ENCODE measurements at places on chromosomes 6 and 20.

- DNase-seq: no peak
Observed at GRCh38 chr6:137926985-137927384, 59.9 kb downstream of the TNFAIP3 start.

GRCh38 chr20:61314326-61315010, 62.4 kb downstream of the CDH4 start:
- no peak for DNase-seq

DNA sequence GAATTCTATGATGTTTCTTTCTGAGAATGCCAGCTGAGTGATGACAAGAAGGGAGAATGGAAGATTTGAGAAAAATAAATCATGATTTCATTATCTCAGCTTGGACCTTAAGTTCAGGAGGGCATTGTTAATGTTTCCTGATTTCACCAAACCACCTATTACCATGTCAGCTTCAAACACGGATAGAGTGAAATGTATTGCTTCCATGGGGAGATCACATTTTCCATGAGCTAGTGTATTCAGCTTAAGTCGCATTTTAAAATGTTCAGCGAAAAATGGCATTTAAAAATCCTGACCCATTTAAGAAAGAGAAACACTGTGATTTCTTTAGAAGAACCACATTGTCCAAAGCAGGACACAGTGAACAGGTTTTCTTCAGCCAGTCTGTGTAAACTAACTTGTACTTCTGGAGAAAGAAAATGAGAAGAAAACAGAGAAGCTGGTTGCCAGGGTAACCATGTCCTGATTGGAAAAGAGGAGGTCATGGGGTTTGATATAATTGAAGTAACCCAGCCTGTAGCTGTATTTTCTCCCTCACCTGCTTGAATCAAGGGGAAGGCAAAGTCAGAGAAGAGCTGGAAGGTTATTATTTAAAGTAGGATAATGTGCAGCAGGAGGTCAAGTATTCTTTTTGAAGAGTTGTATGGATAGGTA, 684.1 kb upstream of the NRSN1 start:
- DNase-seq: no peak

DNA sequence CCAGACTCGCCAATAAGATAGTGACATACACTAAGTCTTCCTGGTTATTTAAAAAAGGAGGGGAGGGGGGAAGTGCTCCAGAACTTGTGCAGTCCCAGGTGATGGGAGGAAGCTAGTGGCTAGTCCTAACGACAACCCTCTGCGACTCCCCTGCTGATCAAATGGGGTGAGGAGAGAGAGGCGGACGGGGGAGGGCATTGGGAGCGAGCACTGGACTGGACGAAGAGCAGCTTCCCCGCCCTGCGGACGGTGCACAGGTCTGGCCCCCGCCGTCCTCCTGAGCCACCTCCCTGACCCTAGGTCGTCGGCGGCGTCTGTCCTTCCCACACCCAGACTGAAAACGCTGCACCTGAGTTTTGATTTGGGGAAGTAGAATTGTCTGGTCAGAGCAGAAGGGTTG, 2.2 kb upstream of the OLIG3 start:
- DNase-seq: no peak

- DNase-seq: no peak
Observed at GRCh38 chr6:35048631-35049083, 92.5 kb downstream of the TCP11 start.

DNA sequence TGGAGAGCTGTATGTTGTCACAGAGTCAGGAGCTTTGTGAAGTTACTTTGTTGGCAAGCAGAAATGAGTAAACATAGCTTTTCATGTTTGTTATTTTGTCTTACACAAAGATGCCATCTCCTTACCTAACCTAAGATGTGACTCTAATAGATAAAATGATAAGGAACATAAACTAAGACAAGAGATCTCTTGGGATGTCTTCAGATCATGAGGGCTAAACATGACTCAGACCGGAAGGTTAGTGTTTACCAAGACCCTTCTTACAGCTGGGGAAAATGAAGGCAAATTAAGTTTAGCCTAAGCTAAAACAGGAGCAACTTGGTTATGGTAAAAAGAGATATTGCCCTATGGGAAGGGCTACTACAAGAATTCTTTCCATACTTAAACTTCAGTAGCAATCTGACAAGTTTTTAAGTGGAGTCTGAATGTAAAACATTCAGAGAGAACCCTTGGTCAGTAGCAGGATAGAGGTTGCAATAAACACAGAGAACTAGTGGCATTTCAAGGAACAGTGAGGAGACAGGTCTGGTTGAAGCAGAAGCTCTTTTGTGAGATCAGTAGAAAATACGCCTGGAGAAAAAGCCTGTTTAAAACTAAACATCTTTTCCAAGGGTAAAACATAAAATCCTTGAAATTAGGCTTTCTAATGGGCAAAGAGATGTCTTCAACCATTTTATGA, 29.9 kb downstream of the SGK1 start:
- DNase-seq: no peak

GRCh38 chr6:108988765-108989164, 105.9 kb downstream of the SESN1 start:
- no peak for DNase-seq

DNA sequence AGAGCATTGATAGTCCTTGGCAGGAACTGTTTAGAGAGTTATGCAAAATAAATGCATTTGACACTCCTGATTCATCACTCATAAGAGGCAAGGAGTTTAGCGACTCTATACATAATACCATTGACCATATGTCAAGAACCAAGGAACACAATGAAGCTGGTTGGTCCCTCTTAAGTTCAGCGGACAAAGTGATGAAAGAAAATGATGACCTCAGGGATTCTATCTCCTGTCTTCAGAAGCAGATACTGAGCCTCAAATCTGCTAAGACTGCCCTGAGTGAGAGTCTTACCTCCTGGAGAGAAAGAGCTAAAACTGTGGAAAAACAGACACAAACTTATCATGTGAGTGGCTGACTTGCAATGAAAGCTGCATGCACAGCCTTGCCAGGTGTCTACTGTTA, 9.5 kb upstream of the NKAIN2 start:
- no peak for DNase-seq

DNA sequence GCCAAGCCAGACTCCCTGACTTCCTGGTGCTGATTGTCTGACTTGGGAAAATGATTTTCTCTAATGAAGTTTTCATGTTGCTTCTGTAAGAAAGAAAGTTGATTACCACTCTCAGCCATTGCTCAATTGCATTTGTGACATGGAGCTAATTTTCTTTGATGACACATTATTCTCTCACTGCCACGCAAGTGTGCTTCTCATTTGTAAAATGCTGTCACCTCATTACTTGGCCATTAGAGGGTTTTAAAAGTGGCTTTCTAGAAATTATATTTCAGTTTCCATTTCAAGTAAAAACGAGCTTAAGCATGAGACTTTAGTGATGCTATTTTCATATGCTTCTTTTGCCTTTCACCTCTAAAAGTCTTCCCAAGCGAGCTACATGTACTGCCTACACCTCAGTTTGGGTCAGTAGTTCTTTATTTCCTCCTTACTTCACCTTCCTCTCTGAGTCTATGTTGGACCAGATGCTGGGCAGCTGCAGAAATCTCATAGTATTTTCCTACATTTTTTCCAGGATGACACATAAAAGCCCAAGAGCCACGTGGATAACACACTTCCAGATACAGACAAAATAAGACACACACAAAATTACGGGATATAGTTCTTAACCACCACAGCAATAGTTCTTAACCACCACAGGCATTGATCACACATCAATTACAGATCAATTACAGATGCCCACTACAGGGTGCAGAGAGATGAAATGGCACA, 6.3 kb upstream of the FAM210B start:
- no peak for DNase-seq

DNA sequence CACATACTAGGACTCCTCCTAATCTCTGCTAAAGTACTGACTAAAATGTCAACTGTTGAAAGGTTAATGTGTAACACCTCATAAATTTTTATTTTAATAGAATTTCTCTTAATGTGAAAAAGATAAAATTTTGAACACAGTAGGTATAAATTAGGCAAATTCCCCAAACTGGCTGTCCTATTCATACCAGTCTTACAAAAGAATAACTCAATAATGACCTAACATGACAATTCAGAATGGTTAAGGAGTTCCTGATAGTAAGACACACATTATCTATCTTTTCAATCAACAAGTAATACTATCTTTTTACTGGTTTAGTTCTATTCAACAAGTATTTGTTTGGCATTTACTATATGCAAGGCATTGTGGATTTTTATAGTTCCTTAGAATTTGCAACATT, 141.1 kb downstream of the EPHA7 start:
- DNase-seq: no peak

DNA sequence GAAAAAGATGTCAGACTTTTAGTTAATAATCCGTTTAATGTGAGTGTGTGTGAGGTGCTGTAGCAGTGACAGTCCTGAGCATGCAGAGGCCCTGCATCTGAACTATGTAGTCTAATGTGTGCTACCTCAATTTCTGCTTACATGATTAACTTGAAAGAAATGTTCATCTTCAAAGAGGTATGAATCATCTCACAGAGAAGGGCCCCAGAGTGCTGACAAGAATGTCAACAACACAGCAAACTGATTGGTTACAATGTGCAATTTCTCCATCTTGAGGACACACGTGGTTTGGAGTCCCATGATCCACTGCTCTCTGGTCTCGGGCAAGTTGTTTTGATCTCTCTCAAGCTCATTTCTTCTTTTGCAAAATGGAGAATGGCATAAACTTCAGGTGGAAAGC, 61.7 kb upstream of the EMILIN3 start:
- no peak for DNase-seq

DNA sequence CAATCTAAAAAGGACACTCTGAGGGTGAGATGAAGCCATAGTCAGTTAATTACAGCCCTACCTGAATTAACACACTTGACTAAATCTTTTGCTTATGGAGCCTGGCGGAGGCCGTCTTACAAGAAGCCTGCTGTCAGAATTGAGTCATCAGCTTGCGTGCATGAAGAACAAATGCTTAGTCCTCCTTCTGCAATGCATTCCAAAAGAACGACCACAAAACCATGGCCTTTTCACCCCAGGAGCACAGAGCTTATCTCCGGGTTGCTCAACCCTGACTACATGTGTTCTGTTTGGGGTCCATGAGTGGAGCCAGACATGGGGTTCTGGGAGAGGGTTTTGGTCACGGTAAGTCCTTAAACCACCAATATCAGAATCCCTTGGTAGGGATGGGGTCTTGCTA, 318.1 kb downstream of the CLIC5 start:
- DNase-seq: no peak

DNA sequence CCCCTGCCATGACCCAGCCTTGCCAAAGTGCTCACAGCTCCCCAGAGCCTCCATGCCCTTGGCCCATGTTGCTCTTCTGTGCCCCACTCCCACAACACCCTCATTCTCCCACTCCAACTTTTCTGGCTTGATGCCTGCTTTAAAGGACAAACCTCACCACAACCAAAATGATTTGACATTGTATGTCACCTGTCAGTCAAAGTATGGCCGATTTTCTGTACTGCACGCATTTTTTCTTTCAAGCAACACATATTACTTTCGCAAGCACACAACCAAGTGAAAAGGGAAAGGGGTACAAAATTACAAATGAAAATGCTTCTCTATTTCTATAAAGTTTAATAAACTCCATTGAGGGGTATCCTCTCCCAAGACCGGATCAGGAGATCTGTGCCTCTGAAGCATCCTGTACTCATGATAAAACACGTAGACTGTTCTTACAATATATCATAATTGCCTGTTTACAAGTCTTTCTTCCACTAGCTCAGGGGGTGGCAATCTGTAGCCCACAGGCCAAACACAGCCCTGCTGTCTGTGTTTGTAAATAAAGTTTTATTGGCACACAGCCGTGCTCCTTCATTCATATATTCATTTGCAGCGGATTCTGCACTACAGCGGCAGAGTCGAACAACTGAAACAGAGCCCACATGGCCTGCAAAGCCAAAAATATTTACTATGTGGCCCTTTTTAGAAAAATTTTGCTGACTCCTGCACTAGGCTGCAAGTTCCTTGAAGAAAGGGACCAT, 32.5 kb downstream of the SLC22A23 start:
- no peak for DNase-seq

GRCh38 chr6:37221585-37222124, 35.9 kb upstream of the TBC1D22B start:
- DNase-seq: no peak

DNA sequence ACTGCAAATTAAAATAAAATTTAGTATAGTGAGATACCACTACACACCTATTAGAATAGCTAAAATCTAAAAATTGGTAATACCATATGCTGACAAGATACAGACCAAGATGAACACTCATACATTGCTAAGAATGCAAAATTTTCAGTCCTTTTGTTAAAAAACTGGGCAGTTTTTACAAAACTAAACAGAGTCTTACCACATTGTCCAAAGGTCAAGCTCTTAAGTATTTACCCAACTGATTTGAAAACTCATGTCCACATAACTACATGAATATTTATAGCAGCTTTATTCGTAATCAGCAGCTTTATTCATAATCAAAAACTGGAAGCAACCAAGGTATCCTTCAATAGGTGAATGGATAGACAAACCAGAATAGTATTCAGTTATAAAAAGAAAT, 10.0 kb downstream of the POLR3F start:
- no peak for DNase-seq

DNA sequence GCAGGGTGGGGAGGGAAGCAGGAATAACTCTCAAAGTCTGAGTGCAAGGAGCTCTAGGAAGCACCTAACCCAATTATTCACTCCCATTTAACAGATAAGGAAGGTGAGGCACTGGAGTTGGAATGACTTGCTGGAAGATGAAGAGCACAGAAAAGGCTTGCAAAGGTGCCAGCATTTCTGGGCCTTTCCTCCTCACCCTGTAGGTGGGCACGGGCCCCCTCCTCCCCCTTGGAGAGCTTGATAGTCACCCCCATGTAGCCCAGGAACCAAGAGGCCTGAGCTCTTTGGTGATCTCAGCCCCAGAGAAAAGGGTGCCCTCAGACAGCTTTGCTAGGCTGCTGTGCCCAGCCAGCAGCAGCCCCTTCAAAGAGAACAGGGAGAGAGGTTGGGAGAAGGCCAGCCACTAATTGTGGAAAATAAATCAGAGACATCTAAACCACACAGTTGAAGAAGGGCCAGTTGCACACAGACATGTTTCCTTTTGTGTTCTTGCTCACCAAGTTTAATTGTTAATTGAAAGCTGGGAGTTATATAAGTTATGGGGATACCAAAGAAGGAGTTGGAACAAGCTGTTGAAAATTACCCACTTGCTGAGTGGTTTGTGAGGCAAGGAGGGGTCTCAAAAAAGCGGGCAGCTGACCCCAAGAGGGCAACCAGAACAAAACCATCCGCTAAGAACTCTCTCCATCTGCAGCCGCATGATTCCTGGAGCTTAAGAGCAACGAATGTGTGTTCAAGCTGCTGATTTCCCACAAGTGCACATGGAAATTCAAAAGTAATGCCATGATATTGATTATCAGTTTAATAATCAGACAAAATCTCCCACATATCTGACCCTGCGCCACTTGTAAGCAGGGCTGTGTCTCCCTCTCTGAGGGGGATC, 77.0 kb downstream of the MRPL14 start:
- no peak for DNase-seq

DNA sequence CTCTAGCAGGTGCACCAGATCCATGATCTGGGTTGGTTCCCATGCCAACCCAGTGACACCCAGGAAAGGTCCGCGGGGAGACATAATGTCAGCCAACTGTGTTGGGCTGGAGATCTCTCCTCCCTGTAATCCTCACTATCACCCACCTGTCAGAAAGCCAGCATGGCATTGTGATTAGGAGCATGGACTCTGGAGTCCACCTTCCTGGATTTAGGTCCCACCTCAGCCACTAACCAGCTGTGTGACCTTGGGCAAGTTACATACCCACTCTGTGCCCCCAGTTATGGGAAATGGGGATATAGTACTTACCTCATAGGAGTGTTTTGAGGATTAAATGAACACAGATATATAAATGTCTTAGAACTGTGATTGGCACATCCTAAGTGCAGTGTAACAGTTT, 97.9 kb downstream of the ZDHHC14 start:
- DNase-seq: no peak

All from progenitor cell of endocrine pancreas (in vitro differentiated cells).